ENCODE measurements at places on chromosomes 3 and 15.

GRCh38 chr3:52784021-52784621 is 6.7 kb downstream of the ITIH1 start:
- no peak for DNase-seq

DNA sequence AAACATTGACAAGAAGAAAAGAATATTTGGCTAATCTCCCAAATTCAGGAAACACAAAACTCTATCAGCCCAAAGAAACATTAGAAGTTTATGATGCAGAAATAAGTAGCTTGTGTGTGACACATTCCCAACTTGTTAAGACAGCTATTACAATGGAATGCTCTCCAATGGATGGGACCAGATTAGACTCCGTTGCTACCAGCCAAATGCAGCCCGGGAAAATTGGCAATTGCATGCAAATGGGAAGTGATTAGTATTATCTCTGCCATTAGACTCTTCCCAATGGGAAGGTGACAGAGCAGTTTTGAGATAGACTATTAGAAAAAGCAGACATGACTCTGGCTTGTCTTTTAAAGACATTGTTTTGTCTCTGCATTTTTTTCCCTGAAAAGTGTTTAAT is 37.4 kb upstream of the KCNMB2 start:
- DNase-seq, result no peak

GRCh38 chr3:51340989-51341636 is 44.0 kb upstream of the MANF start:
- DNase-seq, result no peak

- no peak for DNase-seq
Measured at GRCh38 chr3:134615743-134616142, 35.1 kb downstream of the KY start.

DNA sequence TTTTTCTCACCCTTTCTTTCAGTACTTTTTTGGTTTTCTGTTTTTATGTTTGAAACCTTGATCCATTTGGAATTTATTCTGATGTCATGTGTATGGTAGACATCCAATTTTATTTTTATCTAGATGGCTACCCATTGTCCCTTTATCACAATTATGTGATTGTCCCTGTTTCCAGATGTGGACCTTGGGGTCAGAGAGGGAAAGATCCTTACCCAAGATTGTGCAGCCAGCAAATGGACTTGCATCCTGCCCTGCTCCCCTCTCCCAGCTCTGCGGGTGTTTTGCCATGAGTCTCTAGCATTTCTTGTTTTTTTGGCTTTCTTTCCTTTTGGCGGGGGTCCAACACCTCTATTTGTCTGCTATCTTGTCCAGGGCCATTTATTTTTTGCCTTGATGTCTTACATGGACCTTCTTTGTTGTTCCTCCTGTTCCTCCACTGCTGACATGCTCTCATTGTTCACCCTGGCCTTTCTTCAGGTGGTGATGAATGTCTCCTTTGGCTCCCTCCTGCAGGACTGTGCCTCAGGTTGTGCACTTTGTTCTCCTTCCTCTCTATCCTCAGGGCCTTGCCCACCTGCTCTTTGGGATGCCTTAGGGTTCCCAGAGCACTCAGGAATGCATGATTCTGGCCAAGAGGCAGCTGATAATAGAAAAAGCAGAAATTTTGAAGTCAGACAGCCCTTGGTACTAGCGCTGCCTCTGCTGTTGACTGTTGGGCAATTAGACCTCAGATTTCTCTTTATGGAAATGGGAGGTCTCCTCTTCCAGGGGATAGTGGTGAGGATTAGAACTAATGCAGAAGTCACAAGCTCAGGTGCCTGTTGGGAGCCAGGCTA is 84.3 kb downstream of the EEFSEC start:
- no peak for DNase-seq

- no peak for DNase-seq
Measured at GRCh38 chr3:45127130-45127822, 18.9 kb downstream of the CDCP1 start.

GRCh38 chr15:36358094-36358493 is 221.3 kb upstream of the CDIN1 start:
- no peak for DNase-seq

Data from CD4-positive, CD25-positive, alpha-beta regulatory T cell (primary cell).